ENCODE measurements at places on chromosomes 11 and 22.

DNA sequence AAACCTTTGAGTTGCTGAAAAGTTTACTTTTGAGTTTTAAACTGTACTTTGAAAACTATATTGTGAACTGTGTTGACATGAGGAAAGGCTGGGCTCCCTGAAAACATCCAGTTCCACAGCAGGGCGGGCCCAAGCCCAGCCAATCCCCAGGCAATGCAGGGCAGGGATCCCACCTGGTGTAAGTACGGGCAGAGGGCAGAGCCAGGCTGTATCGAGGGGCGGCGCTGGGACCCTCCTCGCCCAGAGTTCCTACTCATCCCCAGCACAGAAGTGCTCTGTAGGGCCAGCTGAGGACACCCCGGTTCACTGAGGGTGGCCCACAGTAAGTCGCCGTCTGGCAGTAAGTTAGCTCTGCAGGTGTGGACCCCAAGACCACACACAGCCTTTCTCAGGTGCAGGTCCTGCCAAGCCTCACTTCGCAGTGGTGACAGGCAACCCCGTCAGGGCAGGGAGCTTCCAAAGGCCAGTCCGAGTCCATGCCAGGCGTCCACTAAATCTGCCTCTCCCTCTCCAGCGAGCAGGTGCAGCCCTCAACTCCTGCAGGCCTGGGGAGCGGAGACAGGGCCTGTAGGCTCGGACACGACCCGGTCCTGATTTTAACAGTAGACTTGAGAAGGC is 6.3 kb downstream of the RASSF7 start:
- DNase-seq: no peak

- DNase-seq: peak; percentile 15
Measured at GRCh38 chr11:77384571-77384970, 83.1 kb upstream of the GDPD4 start.

- DNase-seq: no peak
Measured at GRCh38 chr11:116615211-116615865, 157.4 kb downstream of the BUD13 start.

- DNase-seq: no peak
Measured at GRCh38 chr22:44408829-44409192, 89.2 kb downstream of the RTL6 start.

DNA sequence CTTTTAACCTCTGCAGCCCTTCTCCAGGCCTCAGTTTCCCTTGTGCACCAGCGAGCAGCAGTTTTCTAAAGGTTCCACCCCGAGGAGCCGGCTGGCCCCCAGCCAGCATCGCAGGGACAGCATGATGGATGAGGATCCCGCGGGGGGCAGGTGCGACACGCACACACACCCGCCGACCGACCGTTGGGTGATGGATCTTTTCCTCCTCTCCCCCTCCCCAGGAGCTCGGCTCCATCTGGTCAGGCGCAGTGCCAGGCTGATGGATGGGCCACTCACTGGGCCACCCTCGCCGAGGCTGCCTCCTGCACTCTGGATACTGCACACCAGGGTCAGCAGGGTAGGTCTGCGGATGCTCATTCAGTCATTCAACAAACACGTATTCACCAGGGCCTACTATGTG is 12.8 kb upstream of the CABP7 start:
- DNase-seq: no peak

GRCh38 chr22:45376703-45377102 is 36.7 kb downstream of the SMC1B start:
- DNase-seq: no peak

DNA sequence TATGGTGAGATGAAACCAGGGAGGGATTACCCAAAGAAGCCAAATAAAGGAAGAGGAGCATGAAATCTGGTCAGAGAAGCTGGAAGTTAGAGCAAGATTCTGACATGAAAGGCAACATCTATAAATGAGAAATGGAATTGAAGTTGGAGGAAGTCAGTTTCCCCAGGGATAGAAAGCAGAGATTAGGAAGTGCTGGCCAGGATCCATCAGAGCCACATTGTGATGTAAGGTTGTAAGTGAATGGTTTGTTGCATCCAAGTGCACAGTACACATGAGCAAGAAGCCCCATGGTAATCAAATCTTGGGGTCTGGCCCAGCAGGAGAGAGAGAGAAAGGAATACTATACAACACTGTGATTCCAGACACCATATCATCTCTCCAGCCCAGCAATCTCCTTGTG is 6.6 kb upstream of the NLRP10 start:
- peak; percentile 6 for DNase-seq

GRCh38 chr11:104699981-104700380 is 198.3 kb downstream of the CASP12 start:
- no peak for DNase-seq

- DNase-seq: no peak
Measured at GRCh38 chr11:58880625-58881024, 36.1 kb upstream of the GLYATL2 start.

DNA sequence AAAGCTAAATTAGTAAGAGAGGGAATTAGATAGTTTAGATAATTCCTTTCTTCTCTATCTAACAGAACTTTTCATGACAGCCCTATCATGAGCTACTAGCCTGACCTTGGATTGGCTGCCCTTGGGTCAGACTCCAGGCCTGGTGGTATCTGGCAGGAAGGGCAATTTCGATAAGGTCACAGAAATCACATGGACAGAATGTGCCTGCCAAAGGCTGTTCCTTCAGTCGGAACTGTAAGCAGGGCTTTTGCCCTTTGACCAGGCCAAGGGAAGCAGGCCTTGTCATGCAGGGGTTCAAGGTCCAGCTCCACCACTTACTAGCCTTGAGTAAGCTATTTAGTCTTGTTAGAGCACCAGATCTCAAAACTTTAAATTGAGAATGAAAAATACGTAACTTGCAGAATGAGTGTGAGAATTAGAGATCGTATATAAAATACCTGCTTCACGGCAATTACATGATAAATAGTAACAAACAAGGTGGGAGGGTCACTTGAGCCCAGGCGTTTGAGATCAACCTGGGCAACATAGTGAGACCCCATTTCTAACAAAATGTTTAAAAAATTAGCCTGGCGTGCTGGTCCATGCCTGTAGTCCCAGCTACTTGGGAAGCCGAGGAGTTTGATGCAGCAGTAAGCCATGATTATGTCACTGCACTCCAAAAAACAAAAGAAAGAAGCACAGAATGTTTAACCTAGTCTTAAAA is 60.8 kb upstream of the SC5D start:
- no peak for DNase-seq

DNA sequence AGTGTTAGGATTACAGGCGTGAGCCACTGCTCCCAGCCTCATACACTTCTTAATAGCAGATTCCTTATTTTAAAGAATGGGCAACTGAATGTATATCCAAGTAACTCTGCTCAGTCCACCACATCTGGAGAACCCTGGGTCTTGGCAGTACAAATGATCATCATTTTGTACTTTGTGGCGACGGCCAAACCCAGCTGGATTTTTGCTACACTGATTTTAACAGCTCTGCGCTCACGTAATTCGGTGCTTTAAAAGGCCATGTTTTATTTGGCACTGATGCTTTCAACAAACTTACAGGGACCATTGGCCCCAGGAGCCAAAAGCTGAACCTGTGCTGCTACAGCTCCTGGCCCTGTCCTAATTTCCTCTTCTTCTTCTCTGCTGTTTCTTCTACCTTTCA is 60.8 kb upstream of the PDE3B start:
- DNase-seq: no peak

GRCh38 chr22:47010211-47010610 is 247.8 kb downstream of the TBC1D22A start:
- no peak for DNase-seq

GRCh38 chr22:45964372-45964771 is 12.6 kb downstream of the WNT7B start:
- no peak for DNase-seq

- DNase-seq: peak; percentile 8
Measured at GRCh38 chr11:87722756-87723565, 452.3 kb downstream of the RAB38 start.
